ENCODE measurements at places on chromosomes 16 and 17.

DNA sequence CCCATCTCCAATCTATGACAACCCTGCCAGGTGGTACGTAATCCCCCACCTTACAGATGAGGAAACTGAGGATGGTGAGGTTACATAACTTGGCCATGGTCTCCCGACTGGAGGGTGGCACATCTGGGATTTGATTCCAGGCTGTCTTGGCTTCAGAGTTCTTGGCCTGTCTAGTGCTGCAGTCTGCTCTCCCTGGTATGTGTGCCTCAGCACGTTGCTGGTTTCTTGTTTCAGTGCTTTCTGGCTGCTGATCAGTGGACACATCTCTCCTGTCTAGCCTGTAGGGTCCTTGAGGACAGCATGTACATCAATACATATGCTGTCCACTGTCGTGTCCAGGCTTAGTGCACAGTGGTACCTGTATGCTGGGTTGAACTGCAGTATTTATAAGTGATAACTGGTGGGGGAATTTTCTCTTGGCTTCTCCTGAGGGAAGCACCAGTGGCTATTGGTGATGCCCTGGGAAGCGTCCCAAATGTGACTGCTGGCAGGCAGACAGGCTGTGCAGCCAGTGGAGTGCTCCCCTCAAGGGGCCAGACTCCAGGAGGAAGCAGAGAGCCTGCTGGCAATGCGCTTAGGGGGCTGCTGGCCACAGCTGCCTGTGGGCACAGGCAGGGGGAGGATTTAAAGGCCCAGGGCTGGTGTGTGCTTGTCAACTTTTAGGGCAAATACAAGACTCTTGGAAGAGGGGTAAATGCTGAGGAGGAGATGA is 14.4 kb downstream of the CTRL start:
- no peak for DNase-seq

GRCh38 chr17:68184141-68184571 is 63.7 kb upstream of the AMZ2 start:
- no peak for DNase-seq

DNA sequence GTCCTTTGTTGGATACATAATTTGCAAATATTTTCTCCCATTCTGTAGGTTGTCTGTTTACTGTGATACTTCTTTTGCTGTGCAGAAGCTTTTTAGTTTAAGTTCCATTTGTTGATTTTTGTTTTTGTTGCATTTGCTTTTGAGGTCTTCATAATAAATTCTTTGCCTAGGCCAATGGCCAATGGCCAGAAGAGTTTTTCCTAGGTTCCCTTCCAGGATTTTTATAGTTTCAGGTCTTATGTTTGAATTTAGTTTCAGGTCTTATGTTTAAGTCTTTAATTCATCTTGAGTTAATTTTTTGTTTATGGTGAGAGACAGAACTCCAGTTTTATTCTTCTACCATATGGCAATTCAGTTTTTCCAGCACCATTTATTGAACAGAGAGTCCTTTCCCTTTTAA is 90.1 kb upstream of the GOT2 start:
- DNase-seq, result no peak

DNA sequence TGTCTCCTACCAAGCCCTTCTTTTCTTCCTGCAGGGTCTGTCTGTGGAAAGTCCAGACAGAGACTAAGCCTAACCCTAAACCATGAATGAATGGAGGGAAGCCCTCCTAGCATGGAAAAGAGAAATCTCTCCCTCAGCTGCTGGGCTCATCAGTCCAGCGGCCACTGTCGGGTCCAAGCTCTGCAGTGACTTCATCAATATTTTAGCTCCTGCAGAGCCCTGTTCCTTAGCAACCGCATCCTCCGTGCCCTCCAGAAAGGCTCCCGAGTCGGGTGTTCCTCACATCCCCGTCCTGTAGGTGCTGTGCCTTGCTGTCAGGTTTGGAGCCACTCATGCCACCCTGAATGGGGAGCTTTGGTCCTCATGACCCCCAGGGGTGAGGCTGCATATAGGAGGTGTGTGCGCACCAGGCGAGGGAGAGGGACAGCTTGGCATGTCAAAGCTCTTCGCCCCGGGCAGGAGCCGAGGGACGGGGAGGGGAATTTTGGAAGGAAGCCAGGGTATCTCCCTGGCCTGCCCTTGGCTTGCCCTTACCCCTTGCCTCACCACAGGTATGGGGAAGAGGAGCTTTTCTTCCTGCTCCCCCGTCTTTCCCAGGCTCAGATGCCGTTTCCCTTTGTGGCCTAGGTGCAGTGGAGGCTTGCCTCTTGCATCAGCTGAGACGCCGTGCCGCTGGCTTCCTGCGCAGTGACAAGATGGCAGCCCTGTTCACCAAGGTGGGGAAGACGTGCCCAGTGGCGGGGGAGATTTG is 23.9 kb downstream of the SGSM2 start:
- no peak for DNase-seq

DNA sequence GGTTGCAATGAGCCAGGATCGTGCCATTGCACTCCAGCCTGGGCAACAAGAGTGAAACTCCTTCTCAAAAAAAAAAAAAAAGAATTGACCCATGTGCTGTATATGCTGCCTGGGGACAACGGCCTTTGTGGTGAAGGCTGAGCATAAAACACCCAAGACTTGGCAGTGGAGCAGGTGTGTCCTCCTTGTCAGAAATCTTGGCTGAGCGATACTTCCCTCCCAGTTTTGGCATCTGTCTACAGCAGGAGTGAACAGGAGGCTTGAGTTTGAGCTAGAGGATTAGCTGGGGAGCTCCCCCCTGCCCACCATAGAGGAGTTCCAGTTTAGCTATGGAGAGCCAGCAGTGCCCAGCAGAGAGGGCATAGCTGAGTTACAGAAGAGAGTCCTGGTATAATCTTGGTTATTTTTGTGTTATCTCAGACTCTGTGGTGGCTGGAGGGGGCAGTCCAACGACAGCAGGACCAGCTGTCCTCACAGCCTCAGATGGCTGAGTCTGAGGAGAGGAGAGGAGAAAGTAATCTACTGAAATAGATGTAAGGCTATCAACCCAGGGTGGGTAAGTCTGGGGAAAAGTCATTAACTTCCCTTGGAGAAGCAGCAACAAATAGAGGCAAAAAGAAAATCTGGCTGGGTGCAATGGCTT is 18.4 kb downstream of the SP2 start:
- no peak for DNase-seq

- DNase-seq, result no peak
Observed at GRCh38 chr17:66692421-66692690, 142.6 kb upstream of the CACNG5 start.

DNA sequence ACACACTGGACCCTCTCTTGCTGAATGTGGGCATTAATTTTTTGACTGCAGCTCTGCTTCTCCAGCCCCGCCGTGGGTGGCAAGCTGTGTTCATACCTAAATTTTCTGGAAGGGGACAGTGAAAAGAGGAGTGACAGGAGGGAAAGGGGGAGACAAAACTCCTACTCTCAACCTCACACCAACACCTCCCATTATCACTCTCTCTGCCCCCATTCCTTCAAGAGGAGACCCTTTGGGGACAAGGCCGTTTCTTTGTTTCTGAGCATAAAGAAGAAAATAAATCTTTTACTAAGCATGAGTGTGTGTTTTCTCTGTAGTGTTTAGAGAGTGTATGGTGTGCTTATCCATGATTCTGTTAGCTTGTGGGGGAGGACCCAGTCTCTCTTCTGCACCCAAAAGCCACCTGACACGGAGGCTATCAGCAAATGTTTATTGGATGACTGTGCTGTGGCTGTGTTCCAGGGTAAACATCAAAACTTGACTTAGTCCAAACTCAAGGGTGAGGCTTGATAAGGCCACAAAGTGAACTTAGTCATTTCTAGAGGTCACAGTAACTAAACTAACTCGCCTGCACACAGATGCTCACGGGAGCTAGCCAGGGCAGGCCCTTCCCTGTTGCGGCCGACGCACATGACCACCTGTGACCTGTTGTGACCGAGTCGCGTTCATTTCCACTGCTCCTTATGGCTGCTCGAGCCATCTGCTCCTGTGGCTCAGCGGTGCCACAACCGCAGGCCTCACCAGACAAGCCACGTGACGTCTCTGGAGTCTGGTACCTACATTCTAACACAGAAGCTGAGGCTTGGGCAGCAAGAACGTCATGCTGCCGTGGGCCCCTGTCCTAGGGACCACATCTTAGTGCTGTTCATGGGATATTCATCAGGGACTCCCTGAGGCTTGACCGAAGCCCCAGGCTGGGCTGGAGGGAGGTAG is 9.8 kb upstream of the MED11 start:
- DNase-seq, result no peak

- no peak for DNase-seq
Observed at GRCh38 chr17:43584666-43585102, 38.5 kb upstream of the ETV4 start.

- DNase-seq, result no peak
Observed at GRCh38 chr16:19142939-19143598, 25.0 kb upstream of the SYT17 start.

DNA sequence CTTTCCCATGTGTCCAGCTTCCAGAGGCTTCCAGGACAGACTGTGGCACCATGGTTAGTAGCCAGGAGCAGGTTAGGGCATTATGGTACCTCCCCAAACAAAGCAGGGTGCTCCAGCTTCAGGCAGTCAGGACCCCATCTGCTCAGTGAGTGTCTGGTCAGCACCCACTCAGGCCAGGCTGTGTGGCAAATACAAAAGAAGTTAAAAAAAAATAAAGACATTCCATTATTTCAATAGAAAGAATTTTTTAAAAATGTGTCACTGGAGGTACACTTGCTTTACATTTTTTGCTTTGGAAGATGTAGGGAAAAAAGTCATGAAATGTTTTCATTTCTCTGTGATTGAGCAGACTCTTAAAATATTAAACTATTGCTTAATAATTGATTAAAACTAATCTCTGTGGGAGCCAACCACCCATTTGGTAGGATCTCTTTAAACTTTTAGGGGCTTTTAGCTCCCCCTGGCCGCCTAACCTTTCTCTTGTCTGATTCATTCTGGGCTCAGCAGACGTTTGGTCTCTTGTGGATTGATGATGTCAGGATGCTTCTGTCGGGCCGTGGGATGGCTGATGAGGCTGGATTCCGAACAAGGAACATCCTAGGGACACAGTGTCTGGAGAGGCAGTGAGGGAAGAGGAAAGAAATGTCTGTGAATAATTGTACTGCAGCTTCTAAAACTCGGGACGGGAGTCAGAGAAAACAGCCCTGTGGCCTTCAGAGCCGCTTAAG is 28.4 kb upstream of the NPTX1 start:
- no peak for DNase-seq

DNA sequence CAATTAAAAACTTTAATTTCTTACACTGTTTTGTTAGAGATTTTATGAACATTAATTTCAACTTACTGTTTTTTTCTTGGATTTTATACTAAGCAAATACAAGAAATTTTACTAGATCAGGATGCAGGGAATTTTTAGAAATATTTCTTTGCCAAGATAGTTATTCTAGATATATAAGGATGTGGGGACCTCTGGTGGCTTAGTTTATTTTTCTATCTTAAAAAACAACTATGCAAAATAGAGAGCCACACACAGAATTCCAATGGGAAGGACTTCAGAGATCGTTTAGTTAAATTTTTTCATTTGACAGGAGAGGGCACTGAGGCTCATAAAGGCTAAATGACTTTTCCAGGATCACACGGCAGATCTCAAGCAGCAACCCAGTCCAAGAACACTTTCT is 23.0 kb upstream of the CAPNS2 start:
- DNase-seq, result no peak

DNA sequence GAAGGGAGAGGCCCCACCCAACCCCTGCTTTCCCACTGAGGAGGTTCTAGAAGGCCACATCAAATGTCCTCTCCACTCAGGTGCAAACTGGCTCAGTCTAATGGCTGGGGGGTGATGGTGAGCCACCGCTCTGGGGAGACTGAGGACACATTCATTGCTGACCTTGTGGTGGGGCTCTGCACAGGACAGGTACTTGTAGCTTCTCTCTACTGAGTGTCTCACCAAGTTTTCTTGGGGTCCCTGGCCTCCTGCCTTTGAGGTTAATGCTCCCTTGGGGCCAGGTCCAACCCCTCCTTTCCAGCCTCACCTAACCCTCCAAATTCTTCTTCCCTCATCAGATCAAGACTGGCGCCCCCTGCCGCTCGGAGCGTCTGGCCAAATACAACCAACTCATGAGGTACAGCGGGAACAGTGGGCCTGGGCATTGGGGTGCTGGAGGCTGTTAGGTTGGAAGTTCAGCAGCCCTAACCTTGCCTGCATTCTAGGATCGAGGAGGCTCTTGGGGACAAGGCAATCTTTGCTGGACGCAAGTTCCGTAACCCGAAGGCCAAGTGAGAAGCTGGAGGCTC is 5.7 kb downstream of the ENO3 start:
- no peak for DNase-seq

DNA sequence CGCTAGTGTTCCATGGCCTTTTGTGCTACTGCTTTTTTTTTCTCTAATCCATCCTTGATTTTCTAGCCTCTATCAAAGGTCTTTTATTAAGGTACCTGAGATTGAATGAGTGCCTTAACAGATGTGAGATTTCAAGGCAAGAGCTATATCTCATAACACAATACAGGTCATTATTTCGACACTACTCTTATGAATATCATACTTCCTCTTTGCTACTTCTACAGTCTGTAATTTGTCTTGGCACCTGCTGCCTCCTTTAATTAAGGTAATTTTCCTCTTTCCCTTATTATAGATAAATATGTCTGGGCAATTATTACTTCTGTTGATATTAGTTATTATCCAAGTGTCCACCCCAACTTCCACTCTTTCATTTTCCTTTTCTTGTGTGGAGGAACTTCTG is 5.3 kb downstream of the KRT28 start:
- no peak for DNase-seq

DNA sequence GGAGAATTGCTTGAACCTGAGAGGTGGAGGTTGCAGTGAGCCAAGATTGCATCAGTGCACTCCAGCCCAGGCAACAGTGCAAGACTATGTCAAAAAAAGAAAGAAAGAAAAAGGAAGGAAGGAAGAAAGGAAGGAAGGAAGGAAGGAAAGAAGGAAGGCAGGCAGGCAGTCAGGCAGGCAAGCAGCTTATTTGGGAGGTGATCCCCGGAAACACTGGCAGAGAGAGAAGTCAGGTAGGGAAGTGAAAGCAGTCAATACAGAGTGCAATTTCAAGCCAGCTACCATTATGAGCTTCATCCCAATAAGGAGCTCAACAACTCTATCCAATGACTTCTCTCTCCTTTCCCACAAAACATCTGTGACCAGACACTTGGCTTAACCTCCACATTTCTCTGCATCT is 83.0 kb upstream of the TBC1D3K start:
- DNase-seq, result no peak

DNA sequence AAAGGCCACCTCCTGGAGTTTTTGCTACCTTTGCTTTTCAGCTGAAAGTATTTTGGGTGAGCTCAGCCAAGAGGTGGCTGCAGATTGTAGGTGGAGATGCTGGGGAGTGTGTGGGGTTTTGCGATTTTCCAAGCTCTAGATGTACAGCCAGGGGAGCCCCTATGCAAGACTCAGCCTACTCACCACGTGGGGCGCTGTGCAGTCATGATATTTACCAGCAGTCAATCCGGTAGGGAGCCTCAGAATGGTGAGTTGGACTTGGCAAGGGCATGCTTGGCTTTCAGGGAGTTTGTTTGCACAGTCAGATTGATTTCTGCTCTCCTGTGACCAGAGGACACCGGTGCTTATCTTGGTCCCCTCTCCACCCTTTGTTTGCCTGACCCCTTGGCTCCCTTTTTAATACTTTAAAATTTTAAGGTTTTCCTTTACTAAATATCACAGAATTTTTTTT is 175.3 kb downstream of the UTP18 start:
- peak; percentile 39 for DNase-seq

- DNase-seq, result no peak
Observed at GRCh38 chr17:83101805-83102480, 22.5 kb downstream of the METRNL start.

Measured in HAP-1 (cell line).